NCI-H510A treated with DMSO at 0.1 percent for 48 hours (cell line): ENCODE measurements at places on chromosomes 12 and 14.

DNA sequence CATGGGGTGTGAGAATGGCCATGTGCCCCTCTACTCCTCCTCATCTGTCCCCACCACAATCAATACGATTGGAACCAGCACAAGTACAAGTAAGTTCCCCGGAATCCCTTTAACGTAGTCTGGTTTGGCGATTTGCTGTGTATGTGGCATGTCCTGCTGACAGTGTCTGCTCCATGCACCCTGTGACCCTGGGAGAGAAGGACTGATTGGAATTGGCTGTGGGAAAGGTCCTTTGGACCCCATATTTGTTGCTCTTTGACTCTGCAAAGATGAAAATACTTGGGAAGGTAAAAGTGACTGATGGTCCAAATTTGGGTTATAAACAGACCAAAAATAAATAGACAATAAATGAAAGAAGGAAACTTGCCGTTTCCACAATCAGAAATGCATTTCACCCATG lies 135.6 kb downstream of the SAMD4A start:
- no peak for DNase-seq

DNA sequence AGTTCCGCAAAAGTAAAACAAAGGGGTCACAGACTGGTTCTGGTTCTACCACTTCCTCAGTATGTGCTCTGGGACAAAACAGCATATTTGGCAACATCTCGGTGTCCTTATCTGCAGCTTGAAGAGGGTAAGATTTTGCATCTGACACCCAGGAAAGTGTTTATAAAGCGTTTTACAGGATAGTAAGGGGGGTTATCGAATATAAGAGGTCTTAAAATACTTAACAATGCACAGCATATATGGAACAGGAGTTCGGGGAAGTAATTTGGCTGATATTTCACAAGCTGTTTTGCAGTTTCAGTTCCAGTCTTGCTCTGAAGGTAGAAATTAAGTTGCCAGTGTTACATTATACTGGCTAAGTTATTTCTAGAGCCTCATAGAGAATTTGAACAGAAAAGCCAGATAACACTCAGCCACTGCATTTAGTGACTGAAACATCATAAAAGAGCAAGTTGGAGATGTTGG lies 904 bp upstream of the MAP4K5 start:
- DNase-seq = no peak

DNA sequence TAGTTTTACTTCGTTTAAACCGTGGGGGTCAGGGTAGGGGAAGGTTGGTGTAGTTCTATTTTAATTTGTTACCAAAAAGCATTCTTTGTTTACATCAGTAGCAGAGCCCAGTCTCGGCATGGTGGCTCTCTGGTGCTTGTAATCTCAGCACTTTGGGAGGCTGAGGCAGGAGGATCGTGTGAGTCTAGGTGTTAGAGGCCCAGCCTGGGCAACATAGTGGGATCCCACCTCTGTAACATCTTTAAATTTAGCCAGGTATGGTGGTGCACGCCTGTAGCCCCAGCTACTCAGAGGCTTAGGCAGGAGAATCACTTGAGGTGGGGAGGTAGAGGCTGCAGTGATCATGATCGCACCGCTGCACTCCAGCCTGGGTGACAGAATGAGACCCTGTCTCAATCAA lies 2.2 kb downstream of the LRRC43 start:
- no peak for DNase-seq

DNA sequence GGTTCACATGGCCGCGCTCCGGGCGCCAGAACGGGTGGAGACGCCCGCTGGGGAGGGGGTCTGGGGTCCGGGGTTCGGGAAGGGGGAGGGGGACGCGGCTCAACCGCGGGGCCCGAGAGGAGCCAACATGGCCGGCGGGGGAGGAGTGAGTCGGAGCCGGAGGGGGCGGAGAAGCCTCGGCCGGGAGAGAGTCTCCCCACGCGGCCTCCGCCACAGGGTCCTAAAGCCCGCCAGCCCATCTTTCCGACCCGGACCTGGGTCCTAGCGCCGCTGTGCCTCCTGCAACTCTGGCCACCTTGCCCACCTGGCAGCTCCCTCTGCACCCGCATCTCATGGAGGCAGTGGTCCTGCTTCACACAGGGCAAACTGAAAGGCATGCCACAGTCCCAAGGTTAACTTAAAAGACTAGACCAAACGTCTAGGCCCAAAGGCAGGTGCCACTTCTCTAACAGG lies at the start of gene BAZ2A:
TSS of gene BAZ2A (minus strand) at position 147 of the 453 bp plus-strand sequence. CDS start 12,796 bp downstream, outside the sequence.
- DNase-seq = peak; percentile 78

GRCh38 chr14:58501214-58501816 lies 73.8 kb downstream of the KIAA0586 start:
- peak; percentile 79 for DNase-seq

DNA sequence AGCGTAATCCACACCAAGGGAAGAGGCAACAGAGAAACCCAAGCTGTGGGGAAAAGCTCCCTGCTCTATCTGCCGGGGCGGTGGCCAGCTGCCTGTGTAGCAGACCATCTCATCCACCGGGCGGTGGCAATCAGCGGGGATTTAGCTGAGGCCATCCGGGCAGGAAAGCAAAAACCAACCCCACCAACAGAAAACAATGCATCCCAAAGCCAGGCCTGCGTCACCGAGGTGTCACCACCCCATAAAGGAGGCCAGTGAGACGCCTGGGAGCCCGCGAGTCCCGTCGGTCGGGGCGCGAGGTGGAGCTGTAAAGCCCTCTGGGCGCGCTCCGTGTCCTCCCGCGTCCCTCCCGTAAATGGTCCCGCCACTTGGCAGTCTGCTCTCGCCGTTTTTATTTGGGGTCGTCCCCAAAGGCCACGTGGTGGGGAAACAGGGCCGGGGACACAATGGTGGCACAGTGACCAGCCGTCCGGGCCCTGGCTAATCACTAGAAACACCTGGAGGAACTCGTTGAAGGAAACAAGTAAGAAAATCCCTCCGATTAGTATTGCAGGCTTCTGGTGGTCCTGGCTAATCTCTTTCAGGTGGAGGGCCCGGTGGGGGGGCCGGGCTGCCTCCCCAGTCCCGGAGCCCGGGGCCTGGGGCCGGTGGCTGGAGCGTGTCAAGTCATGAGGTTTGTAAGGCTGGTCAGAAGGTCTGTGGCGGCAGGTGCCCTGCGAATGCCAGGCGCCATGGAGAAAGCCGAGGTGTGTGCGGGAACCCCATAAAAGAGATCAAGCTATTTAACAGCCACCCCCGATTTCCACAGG lies 94.7 kb upstream of the GSC start:
- DNase-seq = no peak

- DNase-seq = peak; percentile 29
These were observed 6.5 kb downstream of the CCDC175 start for GRCh38 chr14:59570122-59570521.

GRCh38 chr12:12190087-12190809 lies 76.6 kb downstream of the LRP6 start:
- no peak for DNase-seq

- no peak for DNase-seq
These were observed 1749.1 kb upstream of the SEL1L start for GRCh38 chr14:83282706-83283105.

DNA sequence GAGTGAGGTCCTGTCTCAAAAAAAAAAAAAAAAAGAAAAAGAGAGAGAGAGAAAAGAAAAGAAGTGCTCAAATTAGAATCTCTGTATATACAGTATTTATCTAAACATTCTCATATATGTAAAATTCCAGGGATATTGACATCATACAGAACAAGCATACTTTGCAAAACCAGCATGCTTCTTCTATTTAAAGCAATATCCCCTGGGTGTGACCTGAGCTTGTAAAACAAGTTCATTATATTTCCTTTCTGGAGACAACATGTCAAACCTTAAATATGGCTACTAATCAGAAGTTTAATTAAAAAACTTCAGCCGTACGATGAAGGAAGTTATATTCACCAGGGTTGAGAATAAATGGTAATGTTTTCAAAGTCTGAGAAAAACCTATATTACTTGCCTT lies 175.8 kb upstream of the HMGA2 start:
- DNase-seq = no peak

DNA sequence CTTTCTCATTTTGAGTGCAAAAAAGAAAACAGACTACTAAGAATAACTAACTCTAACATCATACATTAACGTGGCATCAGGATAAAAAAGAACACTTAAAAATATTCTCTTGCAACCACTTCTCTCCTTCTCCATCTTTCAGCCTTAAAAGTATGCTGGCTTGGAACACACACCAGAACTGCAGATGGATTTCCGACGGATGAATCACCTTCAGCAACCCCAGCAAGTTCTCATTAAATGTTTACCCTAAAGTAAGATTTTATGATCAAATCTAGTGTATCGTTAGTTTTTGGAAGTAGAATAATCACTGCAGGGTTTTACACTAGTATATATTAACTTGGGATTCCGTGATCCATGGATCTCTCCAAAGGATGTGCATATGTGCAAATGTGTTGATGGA lies 1.2 kb downstream of the NEK9 start:
- no peak for DNase-seq

DNA sequence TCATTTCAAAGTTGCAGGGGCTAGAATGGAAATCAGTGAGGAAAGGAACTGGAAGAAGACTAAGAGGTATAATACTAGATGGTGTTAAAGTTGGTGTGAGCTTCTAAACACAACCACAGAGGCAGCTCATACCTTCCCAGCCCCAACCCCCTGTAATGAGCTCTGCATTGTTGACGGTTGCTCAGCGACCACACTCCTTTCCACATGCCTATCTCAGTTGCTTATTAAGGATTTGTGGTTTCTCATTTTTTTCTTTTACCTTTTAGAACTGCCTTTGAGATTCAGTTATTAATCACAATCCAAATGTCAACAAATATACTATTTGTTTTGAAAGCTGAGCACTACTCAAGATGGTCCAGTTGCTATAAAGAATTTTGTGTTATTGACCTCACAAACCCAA lies 62.1 kb upstream of the KIF21A start:
- no peak for DNase-seq

DNA sequence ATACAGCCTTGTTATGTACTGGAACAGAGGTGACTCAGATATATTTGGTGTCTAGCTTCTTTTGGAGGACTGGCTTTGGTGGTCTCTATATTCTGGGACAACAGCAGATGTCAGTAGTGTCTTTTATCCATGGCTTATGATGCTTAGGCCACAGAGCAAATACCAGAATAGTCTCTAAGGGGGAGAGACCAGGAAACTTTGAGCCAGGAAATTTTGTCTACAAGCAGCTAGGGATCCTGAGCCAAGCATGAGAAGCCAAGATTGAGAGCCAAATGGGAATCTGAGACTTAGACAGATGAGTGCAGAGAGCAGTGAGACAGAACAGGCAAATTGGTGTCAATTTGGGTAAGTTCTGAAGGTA lies 28.4 kb upstream of the PTPRR start:
- DNase-seq = no peak

DNA sequence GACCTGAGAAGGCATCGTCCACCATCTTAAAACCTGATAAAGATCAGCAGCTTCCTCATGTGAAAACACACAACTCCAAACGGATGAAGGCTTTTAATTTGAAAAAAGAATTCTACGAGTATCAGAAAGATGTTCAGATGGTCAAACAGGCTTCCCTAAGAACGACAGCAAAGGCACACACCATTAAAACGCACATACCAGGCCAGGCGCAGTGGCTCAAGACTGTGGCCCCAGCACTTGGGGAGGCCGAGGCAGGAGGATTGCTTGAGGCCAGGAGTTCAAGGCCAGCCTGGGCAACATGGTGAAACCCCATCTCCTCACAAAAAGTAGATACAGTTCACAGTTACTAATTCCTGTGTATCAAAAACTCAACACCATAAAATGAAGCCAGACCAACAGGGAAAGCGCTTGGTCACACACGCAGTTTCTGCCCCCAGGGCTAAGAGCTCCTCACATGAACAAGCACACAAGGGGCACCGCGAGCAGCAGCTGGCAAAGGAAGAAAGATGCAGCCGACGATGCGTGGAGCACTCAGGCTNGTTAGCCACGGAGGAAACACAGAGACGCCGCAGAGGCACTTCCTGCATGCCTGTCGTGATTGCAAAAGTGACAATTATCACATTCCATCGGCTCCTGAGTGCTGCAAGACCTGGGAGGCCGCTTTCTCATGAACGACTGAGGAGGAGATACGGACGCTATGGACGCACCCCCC lies 78.0 kb downstream of the NOC4L start:
- DNase-seq = no peak

DNA sequence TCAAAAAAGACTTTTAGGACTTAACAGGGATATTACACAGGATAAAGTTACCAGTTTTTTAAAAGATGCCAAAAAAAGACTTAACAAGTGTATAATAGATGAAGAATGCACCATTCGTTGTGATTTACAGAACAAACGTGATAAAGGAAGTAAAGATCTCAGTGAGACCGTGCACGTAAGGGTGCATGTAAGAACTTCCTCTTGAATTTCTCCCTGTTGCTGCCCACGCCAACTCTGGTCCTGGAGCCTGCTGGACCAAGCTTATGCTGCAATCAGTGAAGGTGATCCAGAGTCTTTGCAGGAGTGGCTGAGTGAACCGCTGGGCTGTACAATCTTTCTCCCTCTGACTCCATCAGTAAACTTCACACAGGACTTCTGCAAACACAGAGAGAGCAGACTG lies 593.7 kb downstream of the TMEM121 start:
- DNase-seq = no peak

- peak; percentile 31 for DNase-seq
These were observed 6.9 kb upstream of the NUDT14 start for GRCh38 chr14:105187935-105188524.

- DNase-seq = no peak
These were observed 2.8 kb upstream of the PIWIL1 start for GRCh38 chr12:130334937-130335336.

GRCh38 chr14:95510804-95511203 lies 5.6 kb downstream of the SYNE3 start:
- DNase-seq = no peak

DNA sequence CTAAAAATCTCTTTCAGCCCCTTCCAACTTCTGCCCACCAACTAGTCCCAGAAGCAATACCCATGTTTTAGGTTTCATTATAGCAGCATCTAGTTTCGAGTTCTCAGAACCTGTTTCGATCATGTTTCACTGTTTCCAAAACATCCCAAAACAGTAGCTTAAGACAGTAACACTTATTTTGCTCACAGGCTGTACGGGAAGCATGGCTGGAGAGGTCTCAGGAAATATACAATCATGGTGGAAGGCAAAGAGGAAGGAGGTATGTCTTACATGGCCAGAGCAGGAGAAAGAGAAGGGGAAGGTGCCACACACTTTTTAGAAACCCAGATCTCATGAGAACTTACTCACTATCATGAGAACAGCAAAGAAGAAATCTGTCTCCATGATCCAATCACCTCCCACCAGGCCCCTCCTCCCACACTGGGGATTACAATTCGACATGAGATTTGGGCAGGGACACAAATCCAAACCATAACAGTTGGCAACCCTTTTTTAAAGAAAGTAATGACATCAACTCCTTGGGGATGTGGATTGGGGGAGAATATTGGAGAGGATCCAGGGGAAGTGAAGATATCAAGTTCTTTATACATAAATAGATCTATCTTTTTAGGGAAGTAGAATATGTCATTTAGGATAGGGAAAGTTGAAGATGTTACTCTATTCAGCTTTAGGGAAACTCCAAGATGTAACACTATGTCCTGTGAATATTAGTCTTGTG lies 269.9 kb upstream of the PLEKHG7 start:
- no peak for DNase-seq

- no peak for DNase-seq
These were observed 596.2 kb upstream of the TMEM132C start for GRCh38 chr12:127670796-127671195.
